ENCODE measurements at places on chromosomes 5 and 9. TPM values are rescaled to one million over a fixed set of nuclear protein-coding genes. Genes with fewer than 3 reads are reported as not detected.

DNA sequence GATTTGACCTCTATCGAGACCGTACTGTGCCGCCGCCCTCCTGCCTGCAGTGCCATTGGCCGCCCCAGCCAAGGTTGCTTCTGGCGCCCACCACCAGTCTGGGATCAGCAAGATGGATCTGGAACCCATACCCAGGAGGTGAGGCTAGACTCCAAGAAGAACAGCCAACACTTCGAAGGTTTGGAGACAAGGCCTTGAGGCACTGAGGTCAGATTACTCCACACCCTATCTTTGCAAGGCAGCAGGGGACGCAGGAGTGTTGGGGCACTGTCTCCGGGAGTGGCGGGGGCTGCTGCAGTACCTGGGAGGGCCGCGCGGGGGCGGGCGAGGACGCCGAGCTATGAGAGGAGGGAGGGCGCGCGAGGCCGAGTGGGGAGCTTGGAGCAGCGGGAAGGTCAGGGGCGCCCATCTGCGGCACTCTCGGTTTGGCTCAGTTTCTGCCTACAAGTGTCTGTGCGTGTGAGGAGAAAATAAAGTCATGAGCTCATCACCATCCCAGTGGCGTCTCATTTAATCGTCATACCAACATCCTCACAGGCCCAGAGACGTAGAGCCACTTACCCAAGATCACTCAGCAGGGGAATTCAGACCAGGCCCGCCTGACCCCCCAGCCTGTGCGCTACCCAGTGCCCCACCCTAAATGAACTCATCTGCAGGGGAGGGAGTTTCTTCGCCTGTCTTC lies 20.5 kb upstream of the PSD2 start:
- DNase-seq: peak; percentile 68

- no peak for DNase-seq
These were observed 106.2 kb downstream of the FSTL4 start for GRCh38 chr5:133506181-133506580.

GRCh38 chr5:34656001-34656699 lies at the start of gene RAI14:
RAI14 (plus strand) TSS chr5:34656328; CDS start chr5:34686920, 30,592 bp downstream.
- DNase-seq: peak; percentile 85

- DNase-seq: peak; percentile 32
These were observed 160.5 kb upstream of the MSX2 start for GRCh38 chr5:174563899-174564298.

- no peak for DNase-seq
These were observed 124.0 kb upstream of the PJA2 start for GRCh38 chr5:109533751-109534272.

DNA sequence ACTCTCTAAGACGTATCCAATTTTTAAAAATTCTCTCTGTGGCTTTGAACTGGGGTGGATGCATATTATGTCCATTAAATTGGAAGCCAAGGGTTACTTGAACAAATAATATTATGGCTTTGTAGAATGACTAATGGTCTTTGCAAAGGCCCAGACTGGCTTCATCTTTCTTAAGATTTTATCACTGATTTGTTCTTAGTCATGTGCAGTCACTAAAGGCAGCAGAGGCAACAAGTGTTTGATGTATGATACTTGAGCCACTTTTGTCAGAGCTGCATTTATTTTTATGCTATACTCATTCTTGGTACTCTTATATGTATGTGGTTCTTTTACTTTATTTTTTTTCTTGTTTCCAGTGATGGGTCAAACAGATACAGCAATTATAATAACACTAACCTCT lies 152.2 kb downstream of the NR2F1-AS1 start:
- peak; percentile 62 for DNase-seq

DNA sequence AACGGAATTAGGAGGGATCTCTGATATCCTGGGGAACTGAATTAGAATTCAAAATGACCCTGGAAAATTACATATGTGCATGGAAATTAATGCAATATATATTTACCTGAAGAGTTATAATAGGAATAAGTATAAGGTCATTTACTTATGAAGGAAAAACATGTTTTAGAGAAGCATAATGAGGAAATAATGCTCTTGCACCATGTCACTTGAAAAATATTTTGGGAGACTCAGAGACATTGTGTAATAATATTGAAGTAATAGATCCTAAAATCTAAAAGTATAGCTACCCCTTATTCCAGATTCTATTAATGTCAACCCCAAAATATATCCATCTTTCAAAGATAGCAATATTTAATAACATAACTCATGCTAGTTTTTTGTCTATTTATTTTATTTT lies 28.4 kb downstream of the SPZ1 start:
- no peak for DNase-seq

DNA sequence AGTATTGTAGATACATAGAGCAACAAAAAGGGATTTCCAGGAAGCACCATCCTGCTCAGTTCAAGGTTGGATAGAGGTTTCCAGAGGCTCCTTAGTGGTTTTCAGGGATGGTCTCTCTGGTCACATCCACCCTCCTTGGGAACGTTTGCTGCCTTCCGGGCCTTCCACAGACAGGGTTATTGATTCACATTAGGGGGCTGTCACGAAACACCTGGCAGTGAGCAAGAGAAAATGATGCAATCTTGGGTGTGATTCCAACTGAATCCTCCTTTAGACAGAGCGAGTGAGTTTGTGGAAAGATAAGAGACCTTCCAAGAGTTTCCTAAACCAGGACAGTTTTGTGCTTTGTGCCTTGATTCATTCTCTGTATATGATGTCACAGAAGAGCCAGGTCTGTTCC lies 43.8 kb upstream of the CTSL start:
- no peak for DNase-seq

- DNase-seq: peak; percentile 56
These were observed 97.1 kb downstream of the SLC44A1 start for GRCh38 chr9:105341434-105342146.

- DNase-seq: peak; percentile 87
These were observed at the start of gene PTGES for GRCh38 chr9:129752900-129753729. PTGES (minus strand) TSS chr9:129753042; CDS start chr9:129753012, 30 bp downstream.

- DNase-seq: peak; percentile 76
These were observed 5.3 kb upstream of the ZNF782 start for GRCh38 chr9:96859461-96860198.

- DNase-seq: no peak
These were observed 131.7 kb upstream of the ELL2 start for GRCh38 chr5:96093340-96093739.

- no peak for DNase-seq
These were observed 830 bp downstream of the S100Z start for GRCh38 chr5:76850543-76851145.

DOK3 gene
- total RNA-seq: 0.56 TPM

ADCY2 gene
- total RNA-seq: not detected

ABLIM3 gene
- total RNA-seq: 33.3 TPM

PCDHGC4 gene
- total RNA-seq: 1.6 TPM

TMC1 gene
- not detected for total RNA-seq

RPL7A gene
- 3,220 TPM for total RNA-seq

ANKRD31 gene
- under 0.01 TPM for total RNA-seq

RHOBTB3 gene
- 447 TPM for total RNA-seq
